Fibroblast of skin of right quadriceps (primary cell): ENCODE measurements at places on chromosomes 2 and 18.

DNA sequence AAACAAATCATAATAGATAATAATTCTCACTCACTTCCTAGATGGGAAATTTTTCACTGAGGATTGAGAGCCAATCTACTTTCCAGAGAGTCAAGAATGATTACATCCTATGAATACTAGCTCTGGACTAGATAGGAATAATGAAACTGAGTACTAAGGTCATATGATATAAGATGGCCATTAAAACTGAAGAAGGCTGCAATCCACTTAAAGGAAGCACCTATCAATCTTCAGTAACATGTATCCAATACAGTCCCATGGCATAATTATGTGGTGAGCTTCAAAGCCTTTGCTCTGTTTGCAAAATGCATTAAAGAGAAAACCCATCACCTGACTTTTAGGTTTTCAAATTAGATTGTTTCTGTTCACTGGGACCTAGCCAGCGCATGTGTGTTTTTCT, 398.0 kb upstream of the MEIS1 start:
- no peak for DNase-seq

DNA sequence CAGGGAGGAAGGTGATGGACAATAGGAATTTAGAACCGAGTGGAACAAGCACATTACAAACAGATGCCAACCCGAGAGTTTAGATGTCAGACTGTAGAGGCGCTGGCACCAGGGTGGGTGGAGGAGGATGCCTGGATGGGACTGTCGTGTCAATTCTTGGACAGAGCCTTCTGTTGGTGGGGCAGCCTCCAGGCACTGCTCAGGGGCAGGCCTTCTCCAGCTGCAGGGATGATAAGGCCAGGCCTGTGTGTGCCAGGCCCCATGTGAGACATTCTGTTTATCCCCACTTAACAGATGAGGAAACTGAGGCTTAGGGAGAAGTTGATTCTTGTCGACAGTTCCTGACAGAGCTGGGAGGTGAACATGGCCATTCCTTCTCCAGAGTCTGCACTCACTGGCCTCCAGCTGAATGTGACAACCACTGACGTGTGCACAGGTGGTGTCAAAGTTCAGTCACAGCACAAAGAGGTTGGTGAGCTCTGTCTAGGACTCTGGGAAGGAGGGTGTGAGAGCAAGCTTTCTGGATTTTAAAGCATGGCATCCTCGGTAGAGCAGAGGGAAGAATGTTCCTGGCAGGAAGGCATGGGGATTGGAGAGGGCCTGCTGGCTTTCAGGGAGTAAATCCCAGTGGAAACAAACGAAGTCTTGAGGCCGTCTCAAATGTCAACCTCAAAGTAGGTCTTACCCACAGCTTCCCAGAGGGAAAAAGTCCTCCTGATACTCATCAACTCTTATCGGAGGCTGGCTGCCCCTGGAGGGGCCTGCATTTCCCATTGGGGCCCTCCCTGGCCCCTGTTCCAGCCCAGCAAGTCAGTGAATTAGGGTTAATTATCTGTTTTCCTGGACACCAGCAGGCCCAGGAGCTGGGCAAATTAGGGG, 52.4 kb downstream of the GLI2 start:
- DNase-seq = no peak

GRCh38 chr2:23698721-23699579, 228.0 kb downstream of the ATAD2B start:
- peak; percentile 23 for DNase-seq

DNA sequence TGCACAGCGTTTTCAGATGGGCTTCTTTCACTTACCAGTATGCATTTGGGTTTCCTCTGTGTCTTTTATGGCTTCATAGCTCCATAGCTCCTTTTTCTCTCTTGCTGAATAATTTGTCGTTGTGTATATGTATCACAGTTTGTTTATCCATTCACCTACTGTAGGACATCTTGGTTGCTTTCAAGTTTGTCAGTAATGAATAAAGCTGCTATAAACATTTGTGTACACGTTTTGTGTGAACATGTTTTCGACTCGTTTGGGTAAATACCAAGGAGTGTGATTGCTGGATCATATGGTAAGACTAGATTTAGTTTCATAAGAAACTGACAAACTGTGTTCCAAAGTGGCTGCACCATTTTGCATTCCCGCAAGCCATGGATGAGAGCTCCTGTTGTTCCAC, 94.7 kb downstream of the FAM168B start:
- DNase-seq = no peak

DNA sequence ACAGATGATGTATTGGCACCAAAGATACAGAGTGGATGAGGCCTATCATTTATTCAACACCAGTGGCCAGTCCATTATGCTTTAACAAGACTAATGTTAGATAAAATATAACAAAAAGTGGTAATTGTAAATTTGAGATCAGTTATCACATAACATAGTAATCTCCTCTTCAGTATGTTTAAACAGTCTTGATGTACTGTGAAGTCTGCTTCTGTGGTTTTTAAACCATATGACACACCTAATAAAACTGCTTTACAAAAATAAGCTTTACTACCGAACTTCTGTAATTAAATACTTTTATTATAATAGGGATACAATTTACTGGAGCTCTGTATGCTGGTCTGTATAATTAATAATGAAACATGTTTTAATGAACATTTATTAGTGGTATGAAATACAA, 2156.1 kb upstream of the CELF4 start:
- no peak for DNase-seq

DNA sequence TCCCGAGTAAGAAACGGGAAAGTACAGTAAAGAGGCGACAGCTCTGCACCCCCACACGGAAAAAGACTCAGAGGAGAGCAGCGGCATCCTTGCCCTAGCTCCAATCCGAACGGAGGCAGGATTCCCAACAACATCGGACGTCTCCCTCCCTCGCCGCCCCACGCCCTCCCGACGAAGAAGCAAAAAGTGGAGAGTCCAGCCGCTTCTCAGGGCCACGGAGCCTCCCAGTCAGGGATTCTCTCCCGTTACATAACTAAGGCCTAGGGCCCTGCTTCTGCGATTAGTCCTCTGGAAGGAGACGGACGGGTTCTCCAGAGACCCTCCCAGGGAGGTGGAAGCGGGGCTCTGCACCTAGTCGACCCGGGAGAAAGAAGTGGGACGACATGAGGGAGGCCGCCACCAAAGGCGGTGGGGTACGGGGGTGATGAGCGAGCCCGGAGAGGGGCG, 587 bp downstream of the SUMO1 start:
- peak; percentile 46 for DNase-seq

GRCh38 chr2:234828382-234829073, 123.3 kb upstream of the SH3BP4 start:
- no peak for DNase-seq

DNA sequence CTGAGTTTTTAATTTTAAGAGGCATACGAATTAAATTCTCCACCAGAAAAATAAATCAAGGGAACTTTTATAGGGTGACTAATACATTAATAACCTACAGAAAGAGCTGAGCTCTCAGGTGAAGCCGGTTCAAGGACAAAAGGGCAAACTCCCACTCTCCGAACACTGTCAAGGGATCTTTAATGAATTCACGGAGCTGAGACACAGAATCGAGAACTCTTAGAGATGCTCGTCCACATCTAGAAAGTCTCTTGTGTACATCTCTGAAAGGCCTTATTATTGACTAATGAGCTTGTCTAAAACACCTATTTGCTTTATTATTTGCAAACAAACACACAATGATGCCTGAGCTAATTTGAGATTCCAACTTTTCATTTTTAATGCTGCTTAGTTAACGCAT, 33.3 kb upstream of the PIK3C3 start:
- DNase-seq = no peak

- DNase-seq = no peak
Measured at GRCh38 chr18:46299465-46300008, 195.4 kb downstream of the HAUS1 start.

DNA sequence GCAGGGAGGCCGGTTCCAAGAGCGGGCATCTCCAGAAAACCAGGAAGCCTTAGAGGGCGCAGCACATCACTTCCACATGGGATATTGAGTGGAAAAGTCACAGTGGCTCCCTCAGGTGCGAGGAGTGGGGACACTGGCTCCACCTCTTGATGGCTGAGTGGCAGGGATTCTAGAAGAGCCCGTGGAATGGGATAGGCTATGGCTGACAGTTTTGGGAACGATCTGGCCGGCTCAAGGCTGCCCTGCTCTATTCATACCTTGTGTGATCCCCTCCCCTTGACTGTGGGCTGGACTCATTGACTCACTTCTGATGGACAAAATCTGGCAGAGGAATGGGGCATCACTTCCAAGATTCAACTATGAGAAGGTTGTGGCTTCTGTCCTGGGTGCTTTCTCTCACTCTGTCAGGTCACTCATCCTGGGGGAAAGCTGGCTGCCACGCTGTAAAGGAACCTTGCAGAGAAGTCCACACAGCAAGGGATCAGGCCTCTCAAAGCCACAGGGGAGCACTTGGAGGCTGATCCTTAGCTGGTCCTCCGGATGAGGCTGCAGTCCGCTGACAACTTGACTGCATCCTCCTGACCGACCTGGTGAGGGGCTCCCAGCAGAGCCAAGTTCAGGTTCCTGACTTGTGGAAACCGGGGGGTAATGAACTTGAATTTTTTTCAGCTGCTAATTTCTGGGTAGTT, 46.7 kb upstream of the HS6ST1 start:
- DNase-seq = no peak

- no peak for DNase-seq
Measured at GRCh38 chr2:142868229-142868762, 9.2 kb upstream of the KYNU start.

- DNase-seq = peak; percentile 35
Measured at GRCh38 chr2:85111819-85112281, 21.3 kb upstream of the TCF7L1 start.

GRCh38 chr18:32422201-32422600, 48.5 kb downstream of the GAREM1 start:
- no peak for DNase-seq

- DNase-seq = no peak
Measured at GRCh38 chr2:15181092-15181745, 379.9 kb downstream of the NBAS start.

- no peak for DNase-seq
Measured at GRCh38 chr2:101442667-101443061, 32.2 kb downstream of the RFX8 start.

GRCh38 chr2:163665051-163665450, 70.8 kb downstream of the FIGN start:
- no peak for DNase-seq

DNA sequence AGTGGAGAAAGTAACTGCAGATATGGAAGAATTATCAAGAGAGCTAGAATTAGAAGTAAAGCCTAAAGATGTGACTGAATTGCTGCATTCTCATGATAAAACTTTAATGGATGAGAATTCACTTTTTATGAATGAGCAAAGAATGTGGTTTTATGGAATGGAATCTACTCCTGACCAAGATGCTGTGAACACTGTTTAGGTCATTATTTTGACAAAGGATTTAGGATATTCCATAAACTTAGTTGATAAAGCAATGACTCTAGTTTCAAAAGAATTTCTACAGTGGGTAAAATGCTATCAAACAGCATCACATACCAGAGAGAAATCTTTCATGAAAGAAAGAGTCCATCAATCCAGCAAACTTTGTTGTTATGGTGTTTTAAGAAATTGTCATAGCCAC, 1317.7 kb upstream of the ACVR2A start:
- peak; percentile 55 for DNase-seq

DNA sequence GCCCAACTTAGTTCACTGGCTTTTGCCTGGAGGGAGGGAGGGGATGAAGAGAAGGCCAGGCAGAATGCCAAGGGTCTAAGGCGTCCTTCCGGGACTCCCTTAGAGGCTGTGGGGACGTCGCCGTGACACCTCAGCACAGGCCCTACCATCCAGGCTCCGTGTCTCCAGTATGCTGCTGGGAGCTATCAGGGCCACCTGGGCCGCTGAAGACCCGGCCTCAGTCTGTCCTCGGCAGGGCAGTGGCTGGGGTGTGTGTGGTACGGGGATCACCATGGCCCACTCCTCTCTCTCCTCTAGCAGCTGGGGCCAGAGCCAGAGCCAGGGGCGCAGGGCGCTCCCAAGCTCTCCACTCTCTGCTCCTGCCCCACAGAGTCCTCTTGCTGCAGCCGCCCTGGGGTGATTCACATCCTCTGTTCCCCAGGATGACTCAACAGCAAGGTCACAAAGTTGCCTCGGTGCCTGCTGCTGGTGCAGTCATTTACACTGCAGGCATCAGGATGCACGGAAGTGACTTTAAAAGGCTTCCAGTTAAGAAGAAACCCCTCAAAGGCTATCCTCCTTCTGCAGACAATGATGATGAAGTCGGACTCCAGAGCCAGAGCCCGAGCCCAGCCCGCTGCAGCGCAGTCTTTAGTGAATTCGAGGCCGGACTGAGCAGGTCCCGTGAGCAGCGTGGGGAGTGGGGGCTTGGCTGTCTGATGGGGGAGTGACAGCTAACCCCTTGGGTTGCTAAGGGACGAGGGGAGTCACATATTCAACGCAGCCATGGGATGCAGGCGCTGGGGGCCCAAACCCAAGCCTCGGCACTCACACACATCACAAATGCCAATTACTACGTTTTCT, 31.9 kb downstream of the SNORC start:
- DNase-seq = peak; percentile 88

DNA sequence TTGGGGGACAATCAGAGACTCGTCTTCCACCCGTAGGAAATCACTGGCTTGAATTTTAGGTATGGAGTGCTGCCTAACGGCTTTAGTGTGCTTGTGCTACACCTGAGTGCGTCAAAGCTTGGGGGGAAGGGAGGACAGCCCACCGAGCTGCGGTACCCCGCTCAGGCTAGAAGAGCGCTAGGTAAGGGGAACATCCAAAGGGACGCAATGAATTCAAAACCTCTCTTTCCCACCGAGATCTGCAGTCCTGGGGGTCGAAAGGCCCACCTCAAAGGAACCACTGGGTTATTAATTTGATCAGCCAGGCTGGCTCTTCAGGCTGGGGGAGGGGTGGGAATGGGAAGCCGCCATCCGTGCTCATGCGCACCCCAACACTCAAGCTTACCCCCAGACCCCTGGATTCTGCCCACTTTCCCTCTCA, 2.7 kb downstream of the EPHA4 start:
- DNase-seq = no peak

DNA sequence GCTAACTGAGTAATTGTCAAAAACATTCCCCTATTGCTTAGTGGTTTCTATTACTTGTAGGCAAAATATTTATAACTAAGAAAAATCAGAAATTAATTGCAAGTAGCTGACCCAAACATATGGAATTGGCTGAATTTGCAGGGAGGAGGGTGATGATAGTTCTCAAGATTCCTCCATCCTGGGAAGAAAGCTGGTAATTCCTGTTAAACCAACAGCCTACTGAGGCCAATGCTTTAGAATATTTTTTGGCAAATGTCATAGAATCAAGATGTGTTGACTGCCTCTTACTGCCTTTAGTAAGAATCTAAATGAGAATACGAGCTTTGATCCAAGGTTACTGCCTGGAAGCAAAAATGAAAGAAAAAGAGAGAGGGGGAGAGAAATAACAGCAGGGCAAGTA, 120.0 kb downstream of the COL6A3 start:
- DNase-seq = peak; percentile 90

DNA sequence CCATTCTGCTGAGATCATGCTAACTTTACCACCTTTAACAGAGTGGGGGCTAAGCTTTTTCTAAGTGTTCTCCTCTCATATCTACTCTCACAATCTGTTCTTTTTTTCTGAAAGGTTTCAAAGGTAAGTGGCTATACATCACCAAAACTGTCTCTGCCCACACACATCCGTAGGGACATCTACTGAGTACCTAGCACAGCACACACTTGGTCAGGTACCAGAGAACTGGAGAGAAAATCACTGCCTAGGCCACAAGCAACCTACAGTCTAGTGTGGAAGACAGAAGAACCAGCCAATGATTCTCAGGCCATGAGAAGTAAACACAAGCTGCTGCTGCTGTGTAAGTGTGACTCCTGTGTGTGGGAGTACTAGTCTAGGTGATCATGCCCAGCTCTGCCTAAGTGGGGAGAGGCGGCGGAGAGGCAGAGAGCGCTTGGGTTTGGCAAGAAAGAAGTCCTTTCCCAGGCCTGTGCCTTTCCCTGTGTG, 176.1 kb upstream of the ZFP36L2 start:
- DNase-seq = no peak
